Urothelium cell line (cell line): ENCODE measurements at places on chromosomes 2 and 18.

GRCh38 chr2:62704654-62705006, 883 bp upstream of the EHBP1 start:
- no peak for DNase-seq

- DNase-seq, result peak; percentile 10
These were observed 1354.5 kb upstream of the ZEB2 start for GRCh38 chr2:145874466-145874865.

GRCh38 chr2:51888120-51888519, 856.2 kb upstream of the NRXN1 start:
- no peak for DNase-seq

GRCh38 chr18:12315911-12316310, 7.9 kb downstream of the TUBB6 start:
- DNase-seq, result no peak

- peak; percentile 39 for DNase-seq
These were observed 56.7 kb upstream of the EPB41L3 start for GRCh38 chr18:5600378-5601071.

- DNase-seq, result no peak
These were observed 43.8 kb downstream of the ARL6IP6 start for GRCh38 chr2:152762202-152762601.

- peak; percentile 95 for DNase-seq
These were observed 49.5 kb downstream of the SPRED2 start for GRCh38 chr2:65382776-65383357.
